ENCODE measurements at places on chromosomes 13 and 19.

- DNase-seq, result no peak
Observed at GRCh38 chr19:7788178-7788932, 25.3 kb downstream of the CLEC4M start.

GRCh38 chr19:19033176-19033425 lies 216 bp downstream of the SUGP2 start:
- DNase-seq, result no peak

GRCh38 chr19:32917616-32917996 lies 48.0 kb upstream of the SLC7A9 start:
- DNase-seq, result no peak

DNA sequence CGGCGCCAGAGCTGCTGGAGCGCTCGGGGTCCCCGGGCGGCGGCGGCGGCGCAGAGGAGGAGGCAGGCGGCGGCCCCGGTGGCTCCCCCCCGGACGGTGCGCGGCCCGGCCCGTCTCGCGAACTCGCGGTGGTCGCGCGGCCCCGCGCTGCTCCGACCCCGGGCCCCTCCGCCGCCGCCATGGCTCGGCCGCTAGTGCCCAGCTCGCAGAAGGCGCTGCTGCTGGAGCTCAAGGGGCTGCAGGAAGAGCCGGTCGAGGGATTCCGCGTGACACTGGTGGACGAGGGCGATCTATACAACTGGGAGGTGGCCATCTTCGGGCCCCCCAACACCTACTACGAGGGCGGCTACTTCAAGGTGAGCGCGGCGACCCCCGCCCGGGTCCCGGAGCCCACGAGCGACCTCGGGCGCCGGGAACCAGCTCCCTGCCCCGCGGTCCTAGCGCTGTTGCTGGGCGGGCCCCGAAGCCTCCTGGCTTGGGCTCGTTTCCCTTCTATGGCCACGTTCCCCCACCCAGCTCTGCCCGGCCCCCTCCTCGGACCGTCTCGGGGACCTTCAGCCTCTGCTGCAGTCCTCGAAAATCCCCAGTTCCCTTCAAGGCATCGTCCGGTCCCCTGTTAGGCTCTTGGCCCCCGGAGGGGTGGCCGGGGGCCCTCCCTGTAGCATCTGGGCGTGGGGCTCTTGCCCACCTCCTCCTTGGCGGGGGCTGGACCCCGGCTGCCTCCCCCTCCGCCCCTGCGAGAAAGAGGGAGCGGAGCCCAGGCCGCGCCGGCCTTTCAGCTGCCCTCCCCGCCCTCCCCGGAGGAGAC lies at the start of gene CDC34:
CDC34 (plus strand) TSS at position 8 of the 808 bp plus-strand sequence; CDS start at position 180, 172 bp downstream.
- DNase-seq, result no peak

DNA sequence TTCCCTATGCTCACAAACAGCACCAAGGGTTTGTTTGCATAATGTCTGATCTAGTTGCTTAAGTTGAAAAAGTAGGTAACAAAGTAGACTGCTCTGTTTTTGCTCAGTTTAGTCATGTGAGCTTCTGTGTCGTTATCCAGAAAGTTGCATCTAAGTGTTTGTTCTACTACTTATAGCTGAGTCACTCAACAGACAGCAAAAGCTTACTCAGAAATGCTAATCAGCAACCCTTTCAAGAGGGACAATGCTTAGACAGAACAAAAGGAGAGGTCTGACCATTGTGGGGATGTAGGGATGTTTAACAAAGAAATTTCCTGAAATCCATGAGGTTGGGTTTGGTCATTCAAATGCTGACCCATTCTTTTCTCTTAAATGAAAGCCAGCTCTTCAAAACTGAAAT lies 106.4 kb downstream of the ATP8A2 start:
- no peak for DNase-seq

DNA sequence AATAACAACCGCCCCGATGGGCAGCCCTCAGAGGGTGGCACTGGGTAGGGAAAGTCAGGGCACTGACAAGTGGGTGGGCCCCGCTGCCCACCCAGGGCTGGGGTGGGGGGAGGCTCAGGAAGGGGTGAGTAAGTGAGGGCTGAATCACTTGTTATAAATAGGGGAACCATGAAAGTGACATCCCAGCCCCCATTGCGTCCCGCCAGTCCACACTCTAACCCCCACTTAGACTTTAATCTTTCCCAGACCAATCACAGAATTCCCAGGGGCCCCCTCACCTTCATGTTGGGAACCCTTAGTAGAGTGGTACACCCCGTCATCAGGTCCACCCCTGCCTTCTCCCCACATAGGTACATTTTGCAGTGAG lies 37.0 kb upstream of the NANOS3 start:
- DNase-seq, result no peak

GRCh38 chr13:29918845-29919244 lies 68.4 kb upstream of the UBL3 start:
- DNase-seq, result no peak

- DNase-seq, result no peak
Observed at GRCh38 chr13:39804332-39805210, 149.1 kb downstream of the COG6 start.

DNA sequence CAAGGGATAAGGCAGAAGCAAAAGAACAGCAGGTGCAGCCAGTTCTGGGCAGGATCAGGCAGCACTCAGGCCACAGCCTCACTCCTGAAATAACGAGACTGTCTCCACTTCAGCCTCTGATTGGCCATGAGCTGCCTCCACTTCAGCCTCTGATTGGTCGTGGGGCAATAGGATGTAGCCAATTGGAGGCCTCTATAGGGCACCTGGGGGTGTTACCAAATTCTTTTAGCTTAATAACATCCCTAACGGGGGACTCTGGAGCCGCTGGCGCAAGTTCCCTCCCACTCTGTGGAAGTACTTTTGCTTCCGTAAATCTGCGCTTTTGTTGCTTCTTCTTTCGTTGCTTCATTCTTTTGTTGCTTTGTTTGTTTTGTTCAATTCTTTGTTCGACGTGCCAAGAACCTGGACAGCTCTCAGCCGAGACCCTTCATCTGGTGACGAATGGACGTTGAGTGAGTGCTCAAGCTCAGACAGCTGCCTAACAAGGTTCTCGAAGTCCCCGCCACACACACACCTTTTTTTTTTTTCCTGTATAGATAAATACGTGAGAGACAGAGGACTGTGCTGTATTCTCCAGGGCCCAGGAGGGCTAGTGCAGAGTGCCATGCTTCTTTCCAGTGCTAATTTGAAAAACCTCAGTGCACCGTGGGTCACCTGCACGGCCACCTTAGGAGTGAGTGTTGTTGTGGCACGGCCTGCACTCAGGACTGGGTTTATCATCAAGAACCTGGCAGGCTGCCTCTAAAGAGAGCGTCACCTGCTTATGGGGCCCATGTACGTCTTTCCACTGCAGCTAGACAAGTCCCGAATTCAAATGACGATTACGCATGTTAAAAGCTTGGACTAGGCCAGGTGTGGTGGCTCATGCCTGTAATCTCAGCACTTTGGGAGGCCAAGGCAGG lies 32.0 kb upstream of the TUBGCP3 start:
- peak; percentile 93 for DNase-seq

GRCh38 chr13:69817333-69817869 lies 290.2 kb upstream of the ATXN8OS start:
- DNase-seq, result no peak

GRCh38 chr19:11382898-11383705 lies 1.0 kb downstream of the EPOR start:
- DNase-seq, result peak; percentile 63

DNA sequence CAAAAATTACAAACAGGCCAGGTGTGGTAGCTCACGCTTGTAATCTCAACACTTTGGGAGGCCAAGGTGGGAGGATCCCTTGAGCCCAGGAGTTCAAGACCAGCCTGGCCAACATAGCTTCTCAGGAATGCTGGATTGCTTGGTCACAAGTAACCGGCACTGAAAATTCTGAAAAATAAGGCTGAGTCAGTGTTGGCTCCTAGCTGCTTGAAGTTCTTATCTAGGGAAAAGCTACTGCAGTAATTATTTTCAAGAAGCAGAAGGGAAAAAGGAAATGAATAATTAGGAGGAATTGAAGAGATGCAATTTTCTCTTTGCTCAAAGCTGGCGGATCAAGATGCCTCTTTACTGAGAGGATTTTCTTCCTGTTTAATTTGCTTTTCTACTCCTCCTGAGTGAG lies 75.0 kb upstream of the GTF3A start:
- no peak for DNase-seq

DNA sequence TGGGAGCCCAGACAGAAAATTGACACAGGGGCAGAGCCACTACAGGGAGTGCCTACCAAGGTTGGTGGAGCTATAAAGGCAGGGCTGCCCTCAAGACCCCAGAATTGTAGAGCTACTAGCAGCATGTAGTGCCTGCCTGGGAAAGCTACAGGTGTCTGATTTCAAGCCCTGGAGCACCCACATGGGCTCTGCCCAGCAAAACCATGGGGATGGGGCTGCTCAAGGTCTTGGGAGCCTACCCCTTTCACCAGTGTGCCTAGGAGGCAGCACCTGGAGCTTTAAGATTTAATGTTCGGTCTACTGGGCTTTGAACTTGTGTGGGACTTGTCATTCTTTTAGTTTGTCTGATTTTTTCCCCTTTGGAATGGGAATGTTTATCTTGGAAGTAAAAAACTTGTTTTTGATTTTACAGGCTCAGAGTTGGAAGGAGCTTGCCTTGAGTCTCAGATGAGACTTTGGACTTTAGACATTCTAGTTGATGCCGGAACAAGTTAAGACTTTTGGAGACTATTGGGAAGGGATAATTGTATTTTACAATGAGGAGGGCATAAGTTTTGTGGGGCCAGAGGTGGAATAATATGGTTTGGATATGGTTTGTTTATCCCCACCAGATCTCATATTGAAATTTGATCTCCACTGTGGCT lies 45.1 kb downstream of the ALOX5AP start:
- no peak for DNase-seq

GRCh38 chr13:28528388-28528787 lies 33.5 kb upstream of the FLT1 start:
- DNase-seq, result no peak

- DNase-seq, result no peak
Observed at GRCh38 chr13:62305756-62306155, 890.1 kb upstream of the PCDH20 start.

DNA sequence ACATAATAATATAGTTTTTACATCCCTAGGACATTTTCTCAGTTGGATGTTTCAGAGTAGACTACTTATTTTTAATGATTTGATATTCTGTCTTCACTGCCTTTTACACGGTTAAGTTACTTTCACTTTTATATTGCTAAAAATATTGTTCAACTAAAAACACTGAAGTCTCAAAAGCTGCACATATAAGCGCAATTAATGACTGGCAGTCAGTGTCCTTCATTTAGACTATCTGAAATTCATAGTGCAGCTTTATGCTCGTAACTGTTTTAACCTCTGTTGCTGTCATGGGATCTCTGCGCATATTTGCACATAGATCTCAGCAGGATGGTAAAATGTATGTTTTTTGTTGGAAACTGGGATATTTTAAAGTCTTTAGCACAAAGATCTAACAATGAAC lies 864.3 kb downstream of the SLITRK6 start:
- no peak for DNase-seq

- no peak for DNase-seq
Observed at GRCh38 chr13:25902891-25903341, 148.9 kb downstream of the SHISA2 start.

GRCh38 chr19:49328741-49329140 lies 3.8 kb upstream of the SLC6A16 start:
- no peak for DNase-seq

DNA sequence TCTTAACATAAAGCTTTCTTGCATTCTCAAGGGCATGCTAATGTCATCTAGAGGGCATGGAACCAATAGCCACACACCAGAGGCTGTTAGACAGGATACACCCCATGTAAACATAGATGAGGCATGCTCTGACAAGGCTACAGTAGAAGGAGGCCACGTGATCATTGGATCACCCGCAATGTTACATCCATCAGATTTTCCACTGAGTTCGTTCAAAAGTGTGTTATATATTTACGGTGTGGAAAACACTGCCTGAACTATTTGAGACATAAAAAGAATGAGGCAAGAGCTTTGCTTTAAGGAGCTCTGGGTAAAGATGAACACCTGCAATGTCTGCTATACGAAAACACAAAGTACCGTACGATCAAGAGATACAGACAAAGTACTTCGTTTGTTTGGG lies 817.5 kb upstream of the SLC10A2 start:
- DNase-seq, result no peak

- DNase-seq, result no peak
Observed at GRCh38 chr13:67023130-67023876, 206.8 kb downstream of the PCDH9 start.

- DNase-seq, result no peak
Observed at GRCh38 chr13:48892053-48892687, 83.5 kb upstream of the FNDC3A start.

GRCh38 chr13:113630296-113630695 lies 27.7 kb downstream of the ATP4B start:
- no peak for DNase-seq

DNA sequence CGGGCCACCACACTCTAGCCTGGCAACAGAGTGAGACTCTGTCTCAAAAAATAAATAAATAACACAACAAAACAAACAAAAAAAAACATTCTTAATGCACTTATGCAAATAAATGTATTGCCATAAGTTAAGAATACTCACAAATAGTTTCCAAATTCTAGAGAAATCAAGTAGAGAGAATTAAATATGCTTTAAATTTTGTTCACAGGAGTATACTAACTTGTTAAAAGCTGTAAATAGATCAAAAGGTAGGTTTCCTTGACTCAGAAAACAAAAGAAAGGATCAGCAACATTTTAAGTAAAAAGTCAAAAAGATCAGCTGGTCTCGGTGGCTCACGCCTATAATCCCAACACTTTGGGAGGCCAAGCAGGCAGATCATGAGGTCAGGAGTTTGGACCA lies 50.5 kb upstream of the ZNF429 start:
- DNase-seq, result no peak

GRCh38 chr13:20370815-20371421 lies 138.8 kb upstream of the GJB6 start:
- DNase-seq, result no peak

GRCh38 chr13:112669881-112670499 lies 19.8 kb upstream of the ATP11A start:
- DNase-seq, result no peak

DNA sequence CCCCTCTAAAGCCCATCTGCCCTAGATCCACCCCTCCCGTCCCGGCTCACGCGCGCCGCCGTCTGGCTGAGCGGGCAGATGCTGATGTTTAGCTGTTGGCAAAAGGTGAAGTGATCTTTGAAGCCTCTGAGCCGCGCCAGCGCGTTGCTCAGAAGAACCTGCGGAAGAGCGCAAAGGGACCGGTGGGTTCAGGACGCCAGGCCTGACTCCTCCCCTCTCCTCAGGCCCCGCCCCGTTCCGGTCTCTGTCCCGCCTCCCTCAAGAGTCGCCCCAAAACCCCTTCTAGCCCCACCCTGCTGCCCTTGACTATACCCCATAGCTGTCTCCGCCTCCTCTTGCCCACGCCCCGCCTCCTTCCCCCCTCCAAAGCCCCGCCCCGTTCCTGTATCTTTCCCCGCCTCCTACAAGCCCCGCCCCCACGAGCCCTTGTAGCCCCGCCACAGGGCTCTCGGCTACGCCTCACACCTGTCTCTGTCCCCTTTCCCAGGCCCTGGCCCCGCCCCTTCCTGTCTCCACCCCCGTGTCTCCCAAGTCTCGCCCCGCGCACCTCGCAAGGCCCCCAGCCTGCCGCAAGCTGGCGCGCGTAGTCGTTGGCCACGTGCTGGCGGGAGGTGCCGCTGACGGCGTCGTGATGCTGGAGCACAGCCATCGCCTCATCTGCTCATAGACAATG lies 9.5 kb downstream of the MAN2B1 start:
- no peak for DNase-seq

- DNase-seq, result no peak
Observed at GRCh38 chr13:31761951-31762350, 22.6 kb downstream of the RXFP2 start.
